ENCODE measurements at places on chromosomes 11 and 22.

- no peak for DNase-seq
These were observed 32.6 kb downstream of the MAPK1 start for GRCh38 chr22:21834869-21835268.

GRCh38 chr22:33962409-33962808 is 42.1 kb upstream of the LARGE1 start:
- DNase-seq = no peak

GRCh38 chr11:26841818-26842473 is 120.1 kb upstream of the SLC5A12 start:
- no peak for DNase-seq

DNA sequence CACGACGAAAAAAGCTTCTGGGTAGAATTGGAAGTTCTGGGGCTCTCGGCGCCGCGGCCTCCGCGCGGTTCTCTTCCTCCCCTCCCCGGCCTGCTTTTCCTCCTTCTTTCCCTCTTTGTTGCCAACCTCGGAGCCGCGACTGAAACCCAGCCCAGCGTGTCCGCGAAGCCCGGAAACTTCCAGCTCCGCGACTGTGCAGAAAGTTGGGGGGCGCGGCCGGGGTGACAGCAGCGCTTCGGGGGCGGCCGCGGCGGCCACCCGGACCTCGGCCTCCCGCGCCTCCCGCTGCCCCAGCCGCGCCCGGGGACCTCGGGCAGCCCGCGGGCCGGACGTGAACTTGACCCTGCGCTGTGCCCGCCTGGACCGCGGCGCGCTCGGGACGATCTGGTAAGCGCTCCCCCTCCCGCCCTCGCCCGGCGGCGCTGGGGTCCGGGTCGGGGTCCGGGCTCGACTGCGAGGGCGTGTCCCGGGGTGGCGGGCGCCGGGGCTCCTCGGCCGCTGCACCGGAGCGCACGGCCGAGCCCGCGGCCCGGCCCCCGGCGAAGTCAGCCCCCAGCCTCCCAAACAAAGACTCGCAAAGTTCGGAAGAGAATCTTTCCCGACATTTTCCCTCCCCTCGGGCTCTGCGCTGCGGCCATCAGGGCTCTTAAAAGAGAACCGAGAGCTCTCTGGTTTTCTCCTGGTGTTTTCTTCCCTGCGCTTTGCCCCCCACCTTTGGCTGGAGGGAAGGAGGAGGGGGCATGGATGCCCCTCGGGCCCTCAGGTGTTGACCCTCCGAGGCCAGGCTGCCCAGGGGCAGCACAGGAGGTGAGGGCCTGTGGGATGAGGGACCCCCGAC is 67.9 kb upstream of the WNT7B start:
- no peak for DNase-seq

GRCh38 chr11:81373986-81374385 is 1359.7 kb downstream of the FAM181B start:
- DNase-seq = no peak

DNA sequence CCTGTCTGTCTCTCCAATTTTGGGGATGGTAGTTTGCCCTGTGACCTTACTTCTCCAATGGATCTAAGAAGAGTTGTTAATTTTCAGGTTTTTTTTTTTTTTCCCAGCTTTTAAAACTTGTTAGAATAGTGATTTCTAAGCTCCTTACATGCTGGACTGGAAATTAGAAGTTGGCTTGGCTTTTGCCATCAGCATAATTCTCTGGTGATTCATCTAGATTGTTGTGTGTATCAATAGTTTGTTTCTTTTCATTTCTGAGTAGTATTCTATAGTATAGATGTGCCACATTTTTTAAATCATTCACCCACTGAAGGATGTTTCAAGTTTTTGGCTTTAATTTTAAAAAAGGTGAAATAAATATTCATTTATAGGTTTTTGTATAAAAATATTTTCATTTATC is 51.4 kb downstream of the ADAMTS15 start:
- DNase-seq = no peak

DNA sequence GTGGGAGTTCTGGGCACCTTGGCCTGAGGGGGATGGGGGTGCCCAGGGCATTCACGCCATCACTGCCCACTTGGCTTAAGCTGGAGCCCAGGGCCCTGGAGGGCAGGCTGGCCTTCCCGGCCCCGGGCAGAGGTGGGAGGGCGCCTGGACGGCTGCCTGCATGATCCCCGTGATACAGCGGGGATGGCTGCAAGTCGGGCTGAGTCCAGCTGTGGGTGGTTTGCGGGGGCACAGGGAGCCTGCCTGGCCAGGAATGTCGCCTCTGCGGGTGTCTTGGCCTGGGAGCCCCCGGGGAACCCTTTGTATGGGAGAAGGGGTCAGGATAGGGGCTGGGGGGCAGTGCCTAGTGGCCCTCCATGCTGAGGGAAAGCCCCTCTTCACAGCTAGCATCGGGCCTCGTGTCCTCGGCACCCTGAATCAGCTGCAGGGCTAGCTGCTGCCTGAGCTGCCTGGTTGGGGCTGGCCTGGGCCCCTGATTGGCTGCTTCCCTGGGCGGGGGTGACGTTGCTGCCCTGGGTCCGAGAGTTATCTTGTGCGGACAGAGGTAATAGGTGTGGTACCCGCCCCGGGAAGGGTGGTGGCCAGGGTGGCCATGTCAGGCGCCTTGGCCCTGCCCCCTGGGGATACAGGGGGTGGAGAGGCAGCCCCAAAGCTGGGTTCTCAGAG is 8.3 kb downstream of the BRSK2 start:
- DNase-seq = no peak

GRCh38 chr11:118609380-118610224 is 2.2 kb downstream of the PHLDB1 start:
- DNase-seq = no peak

DNA sequence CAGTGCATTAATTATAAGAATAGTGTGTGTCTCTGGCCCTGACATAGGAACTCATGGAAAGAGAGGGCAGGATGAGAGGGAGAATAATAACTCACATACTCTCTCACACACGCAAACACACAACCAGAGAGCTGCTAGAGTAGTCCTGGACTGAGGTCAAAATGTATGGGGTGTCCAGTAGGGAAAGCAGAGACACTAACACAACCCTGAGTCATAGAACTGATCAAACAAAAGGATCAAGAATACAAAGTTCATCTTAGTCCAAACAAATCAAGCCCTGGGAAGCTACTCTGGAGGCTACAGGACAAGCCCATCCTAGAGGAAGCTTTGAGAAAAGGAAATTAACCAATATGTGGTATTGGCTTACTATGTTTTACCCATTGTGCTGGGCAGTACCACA is 178.5 kb upstream of the GUCY1A2 start:
- no peak for DNase-seq

DNA sequence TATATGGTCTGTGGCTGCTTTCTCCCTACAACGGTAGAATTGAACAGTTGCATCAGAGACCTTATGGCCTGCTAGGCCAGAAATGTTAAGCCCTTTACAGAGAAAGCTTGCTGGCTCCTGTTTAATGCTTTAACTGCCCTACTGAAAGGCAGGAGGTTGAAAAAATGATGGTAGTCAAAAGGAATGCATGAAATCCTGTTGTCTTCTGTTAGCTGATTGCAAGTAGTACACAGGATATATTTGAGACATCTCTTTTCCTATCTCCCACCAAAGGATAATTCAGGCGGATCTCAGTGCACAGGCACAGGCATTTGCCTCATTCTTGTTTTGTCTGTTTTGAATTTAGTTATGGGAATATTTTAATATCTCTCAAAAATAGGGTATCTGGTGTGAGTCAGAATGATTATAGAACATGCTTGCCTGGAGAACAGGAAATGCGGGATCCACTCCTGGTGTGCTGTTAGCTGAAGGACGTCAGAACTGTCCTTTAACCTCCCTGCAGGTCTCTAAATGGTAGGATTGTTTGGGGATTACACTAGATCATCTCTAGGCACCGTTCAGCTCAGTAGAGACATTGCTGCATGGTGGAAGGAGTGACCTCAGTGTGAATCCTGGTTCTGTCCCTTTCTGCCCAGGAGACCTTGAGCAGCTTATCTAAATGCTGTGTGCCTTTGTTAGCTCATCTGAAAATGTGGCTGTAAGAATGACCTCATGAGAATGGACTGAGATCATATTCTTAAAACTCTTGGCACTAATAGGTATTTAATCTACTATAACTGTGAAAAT is 49.5 kb downstream of the PACS1 start:
- DNase-seq = no peak

- DNase-seq = no peak
These were observed at the start of gene CALCA for GRCh38 chr11:14971865-14972580. TSS of gene CALCA (minus strand) at chr11:14972351. CDS start at chr11:14971192, 1,159 bp downstream.

GRCh38 chr22:36220451-36220921 is 18.8 kb downstream of the APOL2 start:
- no peak for DNase-seq

- no peak for DNase-seq
These were observed 44.1 kb upstream of the SEZ6L start for GRCh38 chr22:26124991-26125725.
